Fibroblast of skin of left quadriceps (primary cell): ENCODE measurements at places on chromosomes 2 and 18.
A peak's percentile ranks its signal among the peaks of the same experiment; 100 is the strongest.

- DNase-seq = peak; percentile 47
Observed at GRCh38 chr2:29309090-29310029, 194.1 kb downstream of the CLIP4 start.

- DNase-seq = no peak
Observed at GRCh38 chr2:143186876-143187275, 57.7 kb downstream of the ARHGAP15 start.

DNA sequence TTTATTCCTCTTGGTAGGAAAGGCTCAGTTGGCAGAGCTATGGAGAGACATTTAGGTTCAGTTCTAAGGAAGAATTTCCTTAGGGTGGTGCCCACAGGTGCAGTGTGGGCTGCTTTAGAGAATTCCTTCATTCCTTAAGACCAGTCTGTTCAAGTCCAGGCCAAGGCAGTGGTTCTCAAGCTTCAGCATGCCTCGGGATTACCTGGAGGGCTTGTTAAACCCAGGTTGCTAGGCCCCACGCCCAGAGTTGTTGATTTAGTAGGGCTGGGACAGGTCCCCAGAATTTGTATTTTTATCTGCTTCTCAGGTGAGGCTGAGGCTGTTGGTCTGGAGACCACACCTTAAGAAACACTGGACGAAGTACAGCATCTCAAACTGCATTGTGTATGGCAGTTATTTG, 68.9 kb downstream of the CERS6 start:
- no peak for DNase-seq

- no peak for DNase-seq
Observed at GRCh38 chr2:157375384-157375783, 49.8 kb upstream of the ERMN start.

DNA sequence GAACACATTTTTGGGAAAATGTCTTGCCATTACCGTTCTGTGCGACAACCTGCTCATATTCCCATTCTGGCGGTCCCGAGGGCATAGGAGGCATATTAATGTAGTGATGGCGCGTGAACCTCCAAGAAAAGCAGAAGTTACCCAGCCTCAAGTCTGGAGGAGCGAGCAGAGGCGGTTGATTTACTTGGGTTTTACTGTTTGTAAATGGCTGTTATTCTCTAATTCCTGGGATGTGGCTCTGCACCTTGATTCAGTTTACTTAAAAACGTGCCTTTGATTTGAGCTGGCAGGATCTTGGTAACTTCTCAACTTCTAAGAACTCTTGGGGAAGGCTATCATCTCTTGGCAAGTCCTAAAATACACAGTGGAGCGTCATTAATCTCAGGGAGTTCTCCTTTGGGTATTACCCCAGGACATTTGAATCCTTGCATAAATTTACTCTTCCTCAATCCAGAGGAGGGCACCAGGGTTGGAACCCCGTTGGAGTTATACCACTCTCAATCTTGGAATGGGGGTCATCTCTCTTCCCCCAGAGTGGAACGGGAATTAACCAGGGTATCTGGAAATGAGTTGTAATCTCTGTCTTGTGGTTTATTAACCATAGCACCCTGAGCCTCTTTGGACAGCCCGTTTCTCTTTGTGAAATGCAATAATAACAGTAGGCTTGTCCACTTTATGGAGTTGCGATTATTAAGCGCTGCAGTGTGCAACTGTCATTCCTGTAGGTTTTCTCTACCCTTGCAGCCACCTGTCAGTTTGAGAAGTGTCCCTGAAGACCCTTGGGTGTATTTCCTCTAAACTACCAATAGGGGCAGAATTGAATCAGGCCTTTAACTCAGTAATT, 2.1 kb downstream of the HK2 start:
- DNase-seq = no peak

DNA sequence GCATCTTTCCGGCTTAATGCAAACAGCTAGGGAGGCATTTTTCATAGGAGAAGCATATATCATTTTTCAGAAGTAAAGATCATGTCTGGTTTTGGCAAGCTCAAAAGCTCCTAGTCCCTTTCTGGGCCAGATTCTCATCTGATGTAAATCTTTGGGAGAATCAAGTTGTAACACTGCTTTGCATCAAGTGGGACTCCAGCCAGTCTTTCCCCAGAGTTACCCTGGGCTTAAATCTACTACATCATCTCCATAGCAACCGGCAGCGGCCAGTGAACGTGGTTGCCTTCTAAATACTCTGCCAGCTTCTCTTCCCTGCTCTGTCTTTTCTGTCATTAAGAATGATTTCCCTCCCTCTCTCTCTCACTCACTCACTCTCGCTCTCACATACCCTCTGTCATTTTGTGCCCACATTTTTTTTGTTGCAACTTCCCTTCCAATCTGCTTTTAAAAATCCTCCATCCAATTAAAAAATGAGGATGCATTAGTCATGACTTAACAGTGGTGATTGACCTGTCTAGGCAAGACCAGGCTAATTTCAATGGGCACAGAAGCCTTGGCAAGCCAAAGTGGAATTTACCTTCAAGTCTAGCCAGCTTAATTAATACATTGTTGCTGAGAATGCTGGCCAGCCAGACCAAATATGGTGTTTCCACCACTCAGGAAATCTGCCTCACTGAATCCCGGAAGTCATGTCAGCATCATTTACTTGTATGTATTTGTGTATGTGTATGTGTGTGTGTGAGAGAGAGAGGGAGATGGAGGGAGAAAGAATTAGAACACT, 93.0 kb downstream of the NRP2 start:
- peak; percentile 32 for DNase-seq

- DNase-seq = no peak
Observed at GRCh38 chr2:84870306-84870705, 10.6 kb downstream of the TRABD2A start.

GRCh38 chr18:66168685-66169235, 417.9 kb downstream of the CDH7 start:
- DNase-seq = no peak

GRCh38 chr18:8499810-8500675, 109.2 kb upstream of the RAB12 start:
- no peak for DNase-seq

GRCh38 chr2:60521626-60522025, 31.8 kb downstream of the BCL11A start:
- no peak for DNase-seq

GRCh38 chr2:216878072-216878471, 18.2 kb upstream of the TNP1 start:
- DNase-seq = no peak

DNA sequence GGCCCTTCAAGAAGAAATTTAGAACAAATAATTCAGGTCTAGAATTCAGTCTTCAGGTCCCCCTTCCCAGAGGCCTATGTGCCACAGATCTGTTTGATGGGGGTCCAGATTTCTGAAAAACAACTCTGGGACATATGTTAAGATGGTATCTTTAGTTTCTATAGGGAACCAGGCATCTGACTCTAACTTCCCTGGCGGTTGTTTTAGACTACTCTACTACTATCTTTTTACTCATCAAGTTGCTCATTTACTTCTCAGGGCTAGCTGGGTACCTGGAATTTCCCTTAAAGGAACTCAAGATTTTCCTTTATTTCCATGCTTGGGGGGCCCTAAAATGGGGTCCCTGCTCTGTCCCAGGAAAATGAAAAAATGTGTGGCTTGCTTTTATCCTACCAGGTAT, 114.7 kb upstream of the RAB6C start:
- no peak for DNase-seq

- DNase-seq = no peak
Observed at GRCh38 chr18:50742952-50743351, 76.9 kb downstream of the MRO start.

GRCh38 chr2:4324531-4324930, 621.2 kb downstream of the DCDC2C start:
- no peak for DNase-seq

DNA sequence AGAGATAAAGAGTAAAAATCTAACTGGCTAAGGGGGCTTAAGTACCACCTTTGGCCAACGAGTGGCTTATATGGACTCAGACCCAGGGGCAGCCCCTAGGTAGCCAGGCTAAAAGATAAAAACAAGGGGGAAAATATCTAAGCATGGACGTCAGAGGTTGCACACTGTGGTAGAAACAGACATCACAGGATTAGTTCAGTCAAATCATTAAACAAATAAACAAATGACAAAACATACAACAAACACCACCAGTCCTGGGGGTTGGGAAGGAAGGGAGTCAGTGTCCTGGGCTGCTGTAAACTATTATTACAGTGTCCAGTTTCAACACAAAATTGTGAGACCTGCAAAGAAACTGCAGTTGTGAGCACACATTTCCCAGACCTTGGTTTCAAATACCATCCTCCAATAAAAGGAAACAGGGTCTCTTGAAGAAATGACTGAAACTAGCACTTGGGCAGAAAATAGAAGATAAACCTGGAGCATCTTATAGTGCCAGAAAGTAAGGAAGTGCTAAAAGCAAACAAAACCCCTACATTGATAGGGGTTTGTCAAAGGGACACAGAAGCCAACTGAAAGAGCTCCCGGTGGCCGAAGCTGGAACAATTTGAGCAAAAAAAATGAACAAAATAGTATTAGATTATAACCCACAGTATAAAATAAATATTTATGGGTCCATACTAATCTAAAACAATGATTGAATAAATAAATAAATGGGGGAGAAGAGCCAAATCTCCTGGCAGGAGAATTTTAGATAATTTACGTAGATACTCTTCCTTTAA, 154.8 kb upstream of the KLF7 start:
- DNase-seq = no peak

GRCh38 chr2:215498431-215498830, 62.6 kb upstream of the FN1 start:
- DNase-seq = no peak

DNA sequence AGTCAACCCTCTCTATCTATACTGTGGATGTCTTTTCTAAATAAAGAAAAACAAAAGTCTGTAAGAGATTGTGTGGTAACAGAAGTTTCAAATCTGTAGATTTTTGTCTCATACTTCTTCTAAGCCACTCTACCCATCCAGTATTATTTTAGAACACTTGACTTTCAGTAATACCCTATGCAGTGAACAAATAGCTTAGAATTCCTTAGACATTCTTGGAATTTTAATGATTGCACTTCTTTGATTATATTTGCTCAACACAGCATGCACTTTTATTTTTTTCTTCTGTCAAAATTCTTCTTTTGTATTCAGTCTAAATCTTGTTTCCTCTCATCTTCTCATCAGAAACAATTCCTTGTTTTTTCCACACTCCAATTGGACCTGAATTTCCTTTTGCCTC, 1080.2 kb downstream of the SUCLG1 start:
- no peak for DNase-seq

GRCh38 chr2:215577356-215577755, 141.5 kb upstream of the FN1 start:
- DNase-seq = no peak

DNA sequence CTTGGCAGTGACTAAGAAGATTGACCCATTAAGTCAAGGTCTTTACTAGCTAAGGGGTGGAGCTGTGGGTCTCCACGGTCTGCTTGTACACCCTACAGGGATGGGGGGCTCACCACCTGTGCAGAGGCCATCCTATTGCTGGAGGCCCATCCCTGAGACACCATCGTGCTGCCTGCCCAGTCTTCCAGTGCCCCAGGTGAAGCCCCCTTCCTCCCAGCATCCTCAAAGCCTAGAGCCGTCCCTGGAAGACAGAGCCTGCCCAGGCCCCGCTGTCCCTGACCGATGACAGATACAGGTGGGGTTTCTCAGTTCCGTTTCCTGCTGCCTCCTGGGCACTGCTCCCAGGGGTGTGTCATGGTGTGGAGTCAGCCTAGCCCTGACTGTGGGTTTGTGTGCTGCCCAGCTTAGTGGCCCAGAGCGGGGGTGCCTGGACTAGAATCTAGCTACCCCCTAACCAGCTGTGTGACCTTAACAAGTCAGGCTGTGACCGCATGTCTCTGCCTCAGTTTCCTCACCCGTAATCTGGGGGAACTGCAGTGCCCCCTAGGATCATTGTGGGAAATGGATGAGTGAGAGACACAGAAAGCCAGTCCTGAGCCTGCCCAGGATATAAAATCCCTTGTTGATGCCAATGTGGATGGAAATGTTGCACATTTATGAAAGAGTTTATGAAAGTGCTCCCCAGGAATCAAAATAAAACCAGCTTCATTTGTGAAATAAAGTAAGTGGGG, 2.0 kb downstream of the OTOS start:
- no peak for DNase-seq

- no peak for DNase-seq
Observed at GRCh38 chr2:85309699-85310321, 18.0 kb downstream of the TGOLN2 start.

DNA sequence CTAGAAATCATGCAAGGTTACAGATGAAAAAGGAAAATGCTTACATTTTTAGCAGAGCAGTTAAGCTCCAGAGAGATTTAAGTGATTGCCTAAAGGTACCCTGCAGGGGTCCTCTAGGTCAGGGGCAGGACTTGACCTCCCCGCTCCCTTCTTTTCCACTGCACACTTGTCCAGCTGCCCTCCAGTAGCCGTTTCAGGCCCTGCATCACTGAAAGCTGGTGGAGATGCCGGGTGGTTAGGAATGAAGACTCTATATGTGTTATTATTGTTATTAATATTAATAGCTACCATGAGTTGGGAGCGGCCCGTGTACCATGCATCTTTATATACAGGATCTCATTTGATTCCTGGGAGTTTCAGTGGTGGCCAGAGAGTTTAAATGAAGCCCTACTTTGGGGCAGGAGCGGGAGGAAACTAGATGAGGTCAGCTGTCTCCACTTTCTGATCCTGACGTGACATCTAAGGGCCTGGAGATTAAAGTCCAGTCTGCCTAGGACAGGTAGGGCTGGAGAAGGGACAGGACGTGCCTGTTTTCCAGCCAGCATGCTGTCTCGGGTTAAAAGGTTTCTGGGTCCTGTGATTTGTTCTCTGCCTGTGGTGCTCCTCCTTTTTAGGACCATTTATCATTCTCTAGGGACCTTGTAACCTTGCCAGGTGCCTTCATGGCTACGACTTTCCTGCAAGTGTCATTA, 2.1 kb downstream of the TMEM37 start:
- DNase-seq = no peak

DNA sequence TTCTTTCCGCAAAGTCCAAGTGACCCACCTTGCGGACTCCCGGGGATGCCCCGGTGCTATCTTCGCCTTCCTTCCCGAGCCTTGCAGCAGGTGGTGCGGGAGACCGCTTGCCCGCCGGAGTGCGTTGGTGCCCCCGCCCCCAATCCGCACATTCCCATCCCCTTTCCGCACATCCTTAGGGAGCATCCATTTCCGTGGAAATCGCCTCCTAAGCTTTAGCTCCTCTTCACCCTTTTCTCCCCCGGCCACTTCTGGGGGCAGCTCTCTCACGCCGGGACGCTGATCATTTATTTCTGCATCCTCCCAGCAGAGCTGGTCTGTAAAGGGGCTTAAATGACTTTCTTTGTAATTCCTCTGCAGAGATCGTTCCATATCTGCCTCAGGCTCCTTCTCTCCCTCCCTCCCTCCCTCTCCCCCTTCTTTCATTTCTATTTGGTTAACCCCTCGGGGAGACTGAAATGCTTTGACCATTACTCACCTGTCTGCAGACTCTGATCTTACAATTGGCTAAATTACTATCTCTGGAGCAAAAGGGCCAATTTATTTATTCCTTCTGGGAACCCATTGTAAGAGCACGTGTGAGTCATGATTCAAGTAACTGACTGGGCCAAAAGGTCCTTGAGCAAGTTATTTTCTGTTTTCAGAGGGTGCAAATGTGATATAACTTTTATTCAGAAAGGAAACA, 1.3 kb upstream of the LYPD1 start:
- peak; percentile 78 for DNase-seq
